ENCODE measurements at places on chromosomes 1 and 21. TPM values are rescaled to one million over a fixed set of nuclear protein-coding genes. Genes with fewer than 3 reads are reported as not detected.

Gene AQP10
- not detected for total RNA-seq

Gene USP24
- 74.4 TPM for total RNA-seq

Gene CAPN9
- total RNA-seq = 2.7 TPM

Gene MIXL1
- total RNA-seq = not detected

Gene PTPN14
- 39.2 TPM for total RNA-seq

Gene C1orf21
- 100 TPM for total RNA-seq

Gene SPATA46
- total RNA-seq = not detected

Gene TMPRSS15
- total RNA-seq = not detected

Gene STUM
- total RNA-seq = 2.5 TPM

Gene C4BPB
- total RNA-seq = 1.6 TPM

Gene ERG
- 17.1 TPM for total RNA-seq

Gene AJAP1
- total RNA-seq = 1.2 TPM

Gene GREM2
- total RNA-seq = 4.7 TPM

Gene BEND5
- 10.3 TPM for total RNA-seq

Gene SPRR2F
- total RNA-seq = not detected

Gene NECTIN4
- 12.2 TPM for total RNA-seq

Gene FAM131C
- not detected for total RNA-seq

Gene OR2T29
- not detected for total RNA-seq

Gene RHD
- total RNA-seq = 0.69 TPM

Gene LCE2A
- not detected for total RNA-seq

Gene CENPF
- total RNA-seq = 46.2 TPM

Gene CLCA4
- 38.1 TPM for total RNA-seq
